ENCODE measurements at places on chromosomes 1 and 21.

- DNase-seq: no peak
These were observed 25.1 kb upstream of the MROH9 start for GRCh38 chr1:170910273-170910672.

GRCh38 chr1:38740487-38740886 lies 119.1 kb downstream of the RRAGC start:
- DNase-seq: no peak

GRCh38 chr1:30286988-30287839 lies 436.2 kb downstream of the MATN1 start:
- DNase-seq: no peak

- no peak for DNase-seq
These were observed 164.5 kb upstream of the UBE2U start for GRCh38 chr1:64038965-64039364.

GRCh38 chr1:162056043-162056442 lies 13.4 kb upstream of the NOS1AP start:
- peak; percentile 65 for DNase-seq

DNA sequence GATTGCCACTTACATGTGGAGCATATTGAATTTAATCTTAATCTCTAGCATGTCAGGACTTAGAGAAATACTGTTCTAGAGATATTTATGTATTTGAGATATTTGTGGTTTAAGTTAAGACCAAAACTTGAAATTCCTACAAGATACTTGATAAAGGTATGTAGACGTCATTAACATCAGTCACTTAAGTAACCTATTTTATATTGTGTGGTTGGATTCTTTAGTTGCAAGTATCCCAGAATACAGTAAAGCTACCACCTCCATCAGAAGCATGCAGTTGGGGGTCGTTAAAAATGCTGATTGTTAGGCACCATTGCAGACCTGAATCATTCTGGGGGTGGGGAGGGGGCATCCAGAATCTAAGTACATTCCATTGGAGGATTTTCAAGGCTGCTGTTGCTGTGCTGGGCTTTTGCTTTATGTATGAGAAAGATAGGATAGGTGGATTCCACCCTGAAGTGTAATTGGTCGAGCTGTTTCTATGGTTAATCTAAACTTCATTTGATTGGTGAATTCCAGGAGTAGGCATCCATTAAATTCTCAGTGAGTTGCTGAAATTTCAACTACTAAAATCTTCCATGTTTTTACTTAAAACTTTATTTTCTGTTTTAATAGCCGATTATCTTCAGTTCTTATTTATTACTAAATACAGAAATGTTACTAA lies 4.0 kb downstream of the H3-3A start:
- DNase-seq: no peak

GRCh38 chr1:8572106-8572505 lies 245.3 kb downstream of the RERE start:
- DNase-seq: no peak

- no peak for DNase-seq
These were observed 77.6 kb upstream of the COA6 start for GRCh38 chr1:234295626-234296025.

GRCh38 chr1:3459940-3460671 lies 5.6 kb downstream of the ARHGEF16 start:
- no peak for DNase-seq

All from NCI-H2107 (cell line).